NCI-H1436 treated with DMSO at 0.1 percent for 48 hours (cell line): ENCODE measurements at places on chromosomes 1 and 21.

DNA sequence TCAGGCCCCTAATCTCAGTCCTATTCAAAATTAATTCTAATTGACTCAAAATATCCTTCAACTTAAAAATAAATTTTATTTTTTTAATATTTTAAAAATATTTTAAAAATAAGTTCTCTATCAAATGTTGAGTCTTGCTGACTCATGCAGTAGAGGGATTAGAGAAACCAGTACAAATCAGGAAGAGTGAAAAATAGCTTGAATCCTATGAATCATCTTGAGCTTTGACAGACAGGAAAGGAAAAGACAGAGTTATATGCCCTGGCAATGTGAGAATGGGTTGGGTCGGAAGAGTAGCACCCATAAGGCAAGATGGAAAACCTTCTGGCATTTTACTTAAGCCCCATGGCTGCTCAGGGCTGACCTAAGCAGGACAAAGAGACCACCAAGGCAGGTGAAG lies 346.6 kb upstream of the RUNX1 start:
- DNase-seq: no peak

GRCh38 chr1:43367026-43367903 lies 546 bp downstream of the ELOVL1 start:
- no peak for DNase-seq

- DNase-seq: no peak
These were observed 49.4 kb downstream of the NFIA start for GRCh38 chr1:61131716-61132115.

GRCh38 chr21:45637883-45638282 lies 5.6 kb upstream of the PCBP3 start:
- DNase-seq: no peak

- DNase-seq: no peak
These were observed at the start of gene FCRL1 for GRCh38 chr1:157819896-157820295. TSS of gene FCRL1 (minus strand) at chr1:157820120. CDS start at chr1:157820037, 83 bp downstream.

DNA sequence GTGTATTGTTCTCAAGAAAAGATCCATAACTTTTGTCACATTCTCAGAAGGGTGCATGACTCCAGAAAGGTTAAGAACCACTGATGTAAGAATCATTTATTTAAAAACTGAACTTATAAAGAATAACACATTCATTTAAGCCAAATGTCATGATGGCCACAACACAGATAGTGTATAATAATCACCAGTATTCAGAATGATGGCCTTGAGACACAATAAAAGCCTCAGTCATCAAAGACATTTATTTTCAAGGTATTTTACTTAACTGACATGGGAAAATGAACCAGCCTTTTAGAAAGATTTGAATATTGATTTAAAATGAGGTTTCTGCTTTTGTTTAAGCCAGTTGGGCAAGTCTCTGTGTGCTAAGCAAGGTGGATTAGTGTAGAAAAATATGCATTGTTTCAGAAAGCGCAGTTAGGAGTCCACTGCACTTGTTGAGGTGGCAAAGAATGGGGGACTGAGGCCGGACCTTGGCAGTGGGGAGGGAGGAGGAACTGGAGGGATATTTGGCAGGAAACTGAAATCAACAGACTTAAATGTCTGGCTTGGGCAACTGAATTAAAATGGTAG lies 371.9 kb upstream of the ESRRG start:
- DNase-seq: no peak

DNA sequence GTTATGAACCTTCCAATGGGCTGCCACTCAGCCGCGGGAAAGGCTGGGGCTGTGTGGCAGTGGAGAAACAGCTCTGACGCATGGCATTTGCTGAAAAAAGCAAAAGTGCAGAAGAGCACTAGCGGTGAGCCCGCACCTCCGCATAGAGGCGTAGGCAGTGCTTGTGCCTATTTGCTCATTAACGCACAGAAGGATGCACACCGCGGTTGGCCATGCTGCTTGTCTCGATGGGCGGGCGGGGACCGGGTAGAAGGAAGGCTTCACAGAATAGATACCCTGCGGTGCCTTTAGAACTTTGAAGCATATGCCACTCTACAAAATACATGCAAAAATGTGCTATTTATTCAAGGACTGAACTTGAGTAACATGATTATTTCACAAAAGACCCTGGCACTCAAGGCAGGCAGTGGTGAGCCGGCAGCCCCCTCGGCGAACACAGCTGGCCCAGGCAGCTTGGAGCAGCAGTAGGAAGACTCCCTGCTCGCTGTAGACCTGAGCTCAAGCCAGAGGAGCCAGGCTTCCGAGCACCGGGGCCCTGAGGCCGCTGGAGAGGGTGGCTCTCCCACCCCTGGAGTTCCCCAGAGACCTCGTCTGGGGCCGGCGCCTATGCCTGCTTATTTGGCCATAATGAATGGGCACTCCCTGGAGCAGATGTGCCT lies 71.5 kb downstream of the SIK1 start:
- DNase-seq: no peak

DNA sequence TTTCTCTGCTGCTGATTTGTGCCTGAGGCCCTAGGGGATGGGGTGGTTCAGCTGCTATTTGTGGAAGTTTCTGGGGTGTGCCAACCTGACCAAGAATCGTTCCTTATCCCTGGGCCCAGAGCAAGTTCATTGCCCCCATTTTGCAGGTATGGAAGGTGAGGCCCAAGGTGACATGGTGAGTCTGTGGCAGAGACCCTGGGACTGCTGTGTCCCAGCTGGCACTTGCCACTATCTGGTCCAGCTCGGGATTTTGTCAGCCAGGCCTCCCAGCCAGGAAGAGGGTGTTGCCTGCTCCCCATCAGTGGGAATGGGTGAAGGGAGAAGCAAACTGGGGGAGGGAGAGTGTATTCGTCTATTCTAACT lies 18.9 kb upstream of the LRP8 start:
- no peak for DNase-seq

DNA sequence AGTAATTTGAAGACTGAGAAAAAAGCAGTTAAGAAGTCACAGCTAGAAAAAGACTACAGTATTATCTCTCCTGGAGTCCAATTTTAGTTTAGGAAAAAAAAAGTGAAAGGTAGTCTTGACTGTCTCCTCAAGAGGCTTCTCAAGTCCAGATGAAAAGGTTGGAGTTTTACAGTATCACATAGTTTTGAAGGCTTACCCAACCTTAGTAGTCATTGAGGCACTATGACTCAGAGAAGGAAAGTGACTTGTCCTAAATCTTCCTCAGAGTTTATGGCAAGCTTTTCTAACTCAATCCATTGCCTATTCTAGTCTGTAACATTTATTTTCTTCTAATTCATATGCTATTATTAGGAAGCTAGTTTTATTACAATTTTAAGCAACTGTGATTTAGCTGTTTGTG lies 174.9 kb downstream of the DPYD start:
- no peak for DNase-seq

- DNase-seq: no peak
These were observed 44.6 kb downstream of the WNT9A start for GRCh38 chr1:227903061-227903521.

- no peak for DNase-seq
These were observed 24.9 kb downstream of the SUSD4 start for GRCh38 chr1:223338811-223339746.

DNA sequence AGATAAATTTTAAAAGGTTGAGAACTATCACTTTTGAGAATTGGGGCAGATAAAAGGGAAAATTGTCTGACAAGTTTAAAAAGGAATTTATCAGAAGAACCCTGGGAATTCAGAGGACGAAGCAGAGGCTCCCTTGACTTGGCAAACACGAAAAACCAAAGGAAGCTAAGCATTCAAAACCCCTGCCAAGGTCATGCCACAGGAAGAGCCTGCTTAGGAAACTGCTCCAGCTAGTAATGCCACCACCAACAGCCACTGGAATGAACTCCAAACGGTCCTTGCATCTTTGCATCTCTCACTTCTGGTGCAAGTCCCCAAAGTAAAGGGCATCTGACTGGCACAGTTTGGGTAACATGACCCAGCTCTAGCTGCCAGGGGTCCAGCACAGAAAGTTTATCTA lies 7.2 kb downstream of the GPBP1L1 start:
- no peak for DNase-seq

DNA sequence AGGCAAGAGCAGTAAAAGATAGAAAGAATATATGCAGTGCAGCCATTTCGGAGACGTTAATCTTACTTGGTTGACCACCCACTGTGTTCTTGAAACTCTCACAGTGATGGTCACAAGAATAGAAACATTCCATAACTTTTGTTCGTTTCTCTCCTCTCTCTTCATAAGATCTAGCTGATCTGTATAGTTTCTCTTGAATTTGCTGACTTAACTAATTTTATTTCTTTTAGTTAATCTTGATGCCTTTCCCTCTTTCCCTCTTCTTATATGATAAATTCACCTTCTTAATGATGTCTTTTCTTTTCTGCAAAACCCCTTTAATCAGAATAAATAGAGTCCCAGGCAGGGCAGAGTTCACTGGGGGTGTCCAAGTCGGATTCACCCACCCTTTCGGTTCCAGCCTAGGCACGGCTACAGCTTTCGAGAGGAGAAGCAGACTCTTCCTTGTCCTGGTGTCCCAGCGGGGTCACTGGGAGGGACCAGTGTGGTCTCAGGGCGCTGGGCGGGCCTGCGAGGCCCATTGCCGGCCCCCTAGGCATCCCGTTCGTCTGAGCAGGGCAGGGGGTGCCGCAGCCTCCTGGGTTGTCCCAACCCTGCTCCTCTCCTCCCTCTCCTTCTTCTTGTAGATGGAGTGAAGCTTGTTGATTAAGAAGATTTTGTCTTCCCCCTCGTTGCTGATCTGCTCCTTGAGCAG lies 39.8 kb downstream of the ZNF691 start:
- DNase-seq: no peak

DNA sequence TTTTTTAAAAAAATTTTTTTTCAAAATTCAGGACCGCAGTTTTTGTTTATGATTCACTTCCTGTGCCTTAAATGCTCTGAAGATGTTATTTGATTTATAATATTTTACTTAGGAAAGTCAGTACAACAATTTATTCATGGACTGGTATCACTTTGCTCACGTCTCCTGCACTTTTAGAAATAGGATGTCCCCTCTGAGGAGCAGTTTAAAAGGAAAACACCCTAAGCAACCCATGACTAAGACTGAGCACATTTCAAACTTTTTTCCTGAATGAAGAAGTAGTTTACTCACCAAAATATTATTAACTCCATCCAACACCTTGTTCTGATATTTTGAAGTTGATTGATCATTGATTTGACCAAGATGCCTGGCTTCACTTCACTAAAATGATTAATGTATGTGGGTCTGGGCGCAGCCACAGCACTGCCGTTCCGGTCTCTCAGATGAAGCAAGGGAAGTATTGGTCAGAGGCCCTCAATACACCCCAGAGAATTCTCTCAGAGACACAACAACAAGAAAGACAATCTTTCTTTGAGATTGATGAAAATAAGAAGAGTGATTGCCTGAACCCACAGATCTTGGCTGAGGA lies 223.9 kb downstream of the TGFB2 start:
- DNase-seq: no peak

GRCh38 chr1:214276786-214277185 lies 4.2 kb upstream of the SMYD2 start:
- no peak for DNase-seq

DNA sequence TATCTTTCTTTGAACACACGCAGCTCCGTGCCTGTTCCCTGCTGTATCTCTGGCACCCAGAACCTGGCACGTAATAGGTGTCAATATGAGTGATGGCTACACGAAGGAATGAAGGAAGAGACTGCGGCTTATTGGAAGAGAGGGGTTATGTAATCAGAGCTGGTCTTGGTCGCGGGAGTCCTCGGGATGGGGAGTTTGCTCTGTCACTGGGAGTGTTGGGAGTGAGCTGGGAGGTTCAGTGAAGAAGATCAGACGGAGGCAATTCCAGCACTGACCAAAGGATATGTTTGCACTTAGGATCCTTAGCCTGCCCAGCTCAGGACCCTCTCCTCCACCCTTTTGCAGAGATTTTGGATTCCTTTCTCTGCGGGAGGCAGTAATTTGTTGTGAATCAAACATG lies 709.1 kb downstream of the PTPRU start:
- no peak for DNase-seq

- no peak for DNase-seq
These were observed 166.4 kb downstream of the PBX1 start for GRCh38 chr1:164725401-164725800.

DNA sequence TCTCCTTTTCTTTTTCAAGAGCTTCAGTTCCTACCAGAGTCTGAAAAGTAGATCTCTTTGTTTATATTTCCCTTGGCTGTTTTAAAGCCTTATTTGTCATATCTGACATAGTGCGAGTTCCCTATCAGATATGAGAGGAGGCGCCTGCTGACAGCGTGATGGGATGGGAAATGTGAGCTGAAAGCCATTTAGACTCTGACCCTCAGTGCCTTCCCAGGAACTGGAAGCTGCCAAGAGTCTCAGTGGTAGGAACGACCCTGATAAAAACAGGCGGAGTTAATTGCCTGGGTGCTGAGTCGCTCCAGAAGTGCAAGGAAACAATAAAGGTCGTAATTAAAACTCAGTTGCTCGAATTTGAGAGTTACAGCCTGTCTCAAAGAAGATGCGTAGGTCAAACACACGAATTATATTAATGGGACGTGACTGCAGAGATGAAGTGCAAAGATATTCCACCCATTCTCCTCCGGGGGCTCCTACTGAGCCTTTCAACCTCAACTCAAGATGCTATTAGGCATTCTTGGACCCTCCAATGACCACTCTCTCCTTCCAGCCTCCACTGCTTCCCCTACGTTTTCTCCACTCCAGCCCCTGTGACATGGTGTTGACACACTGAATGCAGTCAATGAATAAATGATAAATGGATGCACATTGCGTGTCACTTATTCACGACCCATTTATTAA lies 84.6 kb downstream of the KAZN start:
- no peak for DNase-seq

DNA sequence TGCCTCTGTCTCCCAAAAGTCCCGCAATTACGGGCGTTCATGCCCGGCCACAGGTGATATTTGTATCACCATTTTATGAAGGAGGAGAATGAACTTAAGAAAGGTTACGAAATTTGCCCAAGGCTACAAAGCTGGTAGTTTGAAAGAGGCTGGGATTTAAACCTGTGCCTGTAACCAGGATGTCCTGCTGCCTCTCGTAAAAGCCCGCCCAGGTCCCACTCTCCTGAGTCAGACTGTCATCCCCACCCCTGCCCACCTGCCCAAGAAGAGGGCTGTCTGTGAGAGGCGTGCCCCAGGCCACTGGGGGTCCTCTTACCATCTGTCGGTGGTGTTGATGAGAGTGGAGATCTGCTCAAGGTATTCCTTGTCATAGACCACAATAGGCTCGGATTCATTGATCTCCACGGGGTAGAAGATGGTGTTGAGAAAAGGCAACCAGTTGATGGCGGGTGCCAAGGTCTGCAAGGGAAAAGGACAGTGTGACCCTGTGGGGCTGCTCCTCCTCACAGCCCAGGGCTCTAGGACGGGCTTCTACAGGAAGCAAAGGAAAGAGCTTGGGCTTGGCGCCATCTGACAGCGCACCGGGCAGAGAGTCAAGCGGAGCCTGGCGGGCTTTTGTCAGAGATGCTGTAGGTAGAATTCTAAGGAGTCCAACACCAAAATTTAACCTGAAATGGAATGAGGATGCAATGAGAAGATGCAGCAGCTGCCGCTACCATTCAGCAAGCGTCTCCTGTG lies 43.2 kb downstream of the ECE1 start:
- DNase-seq: no peak

GRCh38 chr1:152148981-152149380 lies 10.0 kb downstream of the RPTN start:
- no peak for DNase-seq

GRCh38 chr21:32592929-32593502 lies 7.7 kb upstream of the TCP10L start:
- DNase-seq: no peak
